ENCODE measurements at places on chromosomes 5 and 9.

DNA sequence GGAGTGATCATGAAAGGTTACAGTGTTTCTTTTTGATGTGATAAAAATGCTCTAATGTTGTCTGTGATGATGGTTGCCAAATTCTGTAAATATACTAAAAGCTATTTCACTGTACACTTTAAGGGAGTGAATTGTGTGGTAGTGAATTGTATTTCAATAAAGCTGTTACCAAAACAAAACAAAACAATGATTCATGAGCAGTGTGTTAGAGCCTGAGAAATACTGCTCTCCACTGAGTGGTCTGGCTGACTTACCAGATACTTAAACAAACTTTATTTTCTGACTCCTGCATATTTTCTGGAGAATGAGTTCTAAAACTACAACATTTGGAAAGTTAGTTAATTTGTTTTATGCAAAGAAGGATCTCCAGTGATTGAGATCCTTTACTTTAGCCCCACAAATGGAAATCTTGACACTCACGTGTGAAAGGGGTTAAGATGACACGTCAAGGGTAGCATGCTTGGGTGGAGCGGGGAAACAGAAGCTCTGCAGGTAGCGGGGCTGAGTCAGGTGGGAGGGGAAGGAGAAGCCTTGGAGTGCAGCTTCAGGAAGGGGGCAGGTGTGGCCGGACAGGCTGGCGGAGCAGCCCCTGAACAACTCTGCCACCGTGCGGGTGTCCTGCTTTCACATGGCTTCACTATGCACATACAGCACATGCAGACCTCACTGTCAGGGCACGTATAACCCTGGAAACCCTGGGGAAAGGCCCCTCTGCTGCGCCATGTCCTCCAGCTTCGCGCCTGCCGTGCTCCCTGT, 256.7 kb downstream of the IRX1 start:
- peak; percentile 29 for DNase-seq

- DNase-seq: no peak
These were observed 17.3 kb upstream of the EGFL7 start for GRCh38 chr9:136645352-136645902.

- no peak for DNase-seq
These were observed 203.2 kb downstream of the TSSK1B start for GRCh38 chr5:113231653-113232000.

DNA sequence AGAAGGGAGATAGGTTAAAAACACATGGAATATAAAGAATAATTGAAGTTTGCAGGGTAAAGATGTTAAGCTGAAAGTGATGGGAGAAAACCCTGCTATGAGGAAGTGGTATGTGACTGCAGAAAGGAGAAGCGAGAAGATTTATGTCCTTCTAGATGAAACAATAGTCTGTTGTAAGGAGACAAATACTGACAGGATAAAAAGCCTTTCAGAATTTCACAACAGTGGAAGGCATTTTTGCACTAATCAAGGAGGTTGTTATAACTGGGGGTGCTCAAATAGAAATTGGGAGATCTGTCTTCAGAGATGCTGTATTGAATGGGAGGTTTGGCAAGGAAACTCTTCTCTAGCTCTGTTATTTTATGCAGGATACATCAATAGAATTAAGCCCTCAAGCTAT, 69.6 kb downstream of the NMUR2 start:
- DNase-seq: no peak

GRCh38 chr5:128528126-128528525, 9.9 kb downstream of the FBN2 start:
- DNase-seq: no peak

DNA sequence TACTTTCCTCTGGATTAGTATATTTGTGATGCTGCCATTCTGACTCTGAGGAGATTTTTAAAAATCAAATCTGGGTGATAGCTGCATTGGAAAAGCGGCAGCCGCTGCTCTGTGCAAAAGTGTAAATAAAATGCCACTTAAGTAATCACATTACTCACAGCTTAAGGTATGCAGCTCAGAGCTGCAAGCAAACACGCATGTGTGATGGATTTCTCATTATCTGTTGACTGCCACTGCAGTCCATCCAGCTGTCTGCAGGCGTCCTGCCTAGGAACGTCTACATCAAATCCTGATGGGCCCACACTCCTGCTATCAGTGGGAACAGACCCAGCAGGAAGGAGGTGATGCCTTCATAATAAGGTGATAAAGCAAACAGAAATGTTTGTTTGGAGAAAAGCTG, 216.9 kb downstream of the SPOCK1 start:
- no peak for DNase-seq

DNA sequence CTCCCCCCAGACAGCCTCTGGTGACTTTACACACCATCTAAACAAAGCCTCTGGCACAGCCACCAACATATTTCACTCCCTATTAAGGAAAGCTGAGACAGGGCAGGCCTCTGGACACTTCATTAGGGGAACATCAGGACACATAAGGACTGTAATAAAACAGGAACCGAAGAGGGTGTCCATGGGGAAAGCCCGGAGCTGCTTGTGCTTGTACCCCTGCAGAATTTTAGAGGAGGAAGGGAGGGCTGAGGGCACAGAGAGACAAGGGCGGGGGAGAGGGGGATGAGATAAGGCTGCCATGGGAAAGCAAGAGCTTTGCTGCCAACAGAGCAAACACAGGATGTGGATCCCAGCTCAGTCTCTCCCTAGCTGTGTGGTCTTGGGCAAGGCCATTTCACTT, 138.4 kb downstream of the ASTN2 start:
- DNase-seq: no peak

Measured in foreskin melanocyte (primary cell).